SJSA1 (cell line): ENCODE measurements at places on chromosomes 11 and 22. TPM values are rescaled to one million over a fixed set of nuclear protein-coding genes. Genes with fewer than 3 reads are reported as not detected.

DNA sequence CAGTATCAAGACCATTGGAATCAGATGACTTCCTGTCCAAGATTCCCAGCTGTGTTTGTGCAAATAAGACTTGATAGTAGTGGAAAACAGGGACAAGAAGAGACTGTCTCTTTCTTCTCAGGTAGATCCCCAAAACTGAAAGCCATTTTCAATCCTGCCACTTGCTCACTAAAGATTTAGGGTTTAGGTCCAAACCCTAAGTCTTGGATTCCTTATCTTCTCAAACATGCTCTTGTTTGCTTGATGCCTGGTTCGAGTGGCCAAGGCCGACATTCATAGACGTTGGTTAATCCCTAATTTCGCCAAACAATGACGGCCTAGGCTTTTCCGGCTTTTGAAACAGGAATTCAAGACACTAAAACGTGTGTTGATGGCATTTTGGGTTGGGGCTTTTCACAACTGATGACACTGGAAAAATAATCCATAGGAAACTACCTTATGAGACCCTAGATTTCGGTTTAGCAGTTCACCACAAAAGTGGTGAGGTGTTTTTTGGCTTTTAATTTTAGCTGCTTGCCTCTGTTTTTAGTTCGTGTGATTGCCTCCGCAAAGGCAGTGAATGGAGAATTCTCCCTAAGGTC is 1.0 kb upstream of the GTPBP1 start:
- DNase-seq = no peak

The TTC28 gene
- 9.7 and 14.9 TPM in 2 replicates for total RNA-seq

The TESMIN gene
- total RNA-seq = 5.0 and 6.7 TPM in 2 replicates

GRCh38 chr11:19652623-19653375 is 59.8 kb upstream of the NAV2 start:
- no peak for DNase-seq

DNA sequence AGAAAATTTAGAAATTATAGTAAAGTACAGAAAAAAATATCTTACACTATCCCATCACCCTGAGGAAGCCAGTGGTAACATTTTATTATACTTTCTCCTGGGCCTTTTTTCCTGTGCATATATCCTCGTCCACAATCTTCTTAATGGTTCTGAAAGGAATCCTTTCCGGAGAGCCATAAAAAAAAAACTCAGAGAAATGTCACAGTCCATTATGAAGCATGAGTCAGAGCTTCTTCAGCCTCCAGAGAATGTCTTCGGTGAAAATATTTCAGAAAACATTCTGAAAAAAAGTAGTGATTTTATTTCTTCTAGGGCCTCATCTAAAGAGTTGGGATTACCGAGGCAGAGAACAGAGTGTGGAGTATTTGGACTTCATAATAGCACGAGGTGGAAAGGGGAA is 163.4 kb downstream of the INSC start:
- no peak for DNase-seq

DNA sequence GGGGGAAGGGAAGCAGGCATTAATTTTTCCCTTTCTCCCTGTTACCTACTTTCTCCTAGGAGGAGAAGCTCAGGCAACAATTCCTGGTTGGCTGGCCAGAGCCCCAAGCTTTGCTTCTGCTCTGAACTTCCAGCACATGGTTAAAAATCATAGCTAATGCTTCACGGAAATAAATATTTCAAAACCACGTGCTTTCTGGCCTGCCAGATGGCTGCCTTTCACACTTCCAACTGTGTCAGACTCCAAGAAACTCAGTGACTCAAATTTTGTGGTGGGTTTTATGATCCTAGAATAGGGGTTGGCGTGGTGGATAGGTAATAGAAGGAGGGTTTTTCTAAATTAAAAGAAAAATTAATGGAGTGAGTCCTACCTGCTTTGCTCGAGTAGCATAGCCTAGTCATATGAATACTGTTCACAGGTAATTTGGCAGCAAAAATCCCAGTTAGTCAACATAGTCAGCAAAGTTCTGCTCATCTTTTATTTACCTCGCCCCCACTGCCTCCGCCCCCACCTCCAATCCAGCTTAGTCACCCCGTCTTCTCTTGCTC is 58.6 kb downstream of the SC5D start:
- DNase-seq = no peak

DNA sequence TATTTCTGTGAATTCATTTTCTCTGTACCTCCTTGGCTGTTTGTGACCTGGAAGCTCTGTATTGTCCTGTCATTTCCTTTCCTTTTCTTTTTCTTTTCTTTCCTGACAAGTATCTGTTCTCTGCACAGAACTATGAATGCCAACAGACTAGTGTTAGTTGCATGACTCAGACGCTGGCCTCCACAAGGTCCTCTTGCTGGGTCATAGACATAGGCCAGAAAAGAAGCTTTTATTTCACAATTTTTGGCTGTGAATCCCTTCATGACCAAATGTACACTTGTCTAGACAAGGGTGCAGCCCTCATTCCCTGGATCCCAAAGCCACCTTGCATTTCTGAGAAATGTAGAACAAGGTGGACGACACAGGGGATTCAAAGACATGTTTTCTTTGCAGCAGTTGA is 104.1 kb upstream of the MTNR1B start:
- DNase-seq = no peak

The KRTAP5-9 gene
- total RNA-seq = not detected in 2 replicates

The OR5B12 gene
- not detected in 2 replicates for total RNA-seq

DNA sequence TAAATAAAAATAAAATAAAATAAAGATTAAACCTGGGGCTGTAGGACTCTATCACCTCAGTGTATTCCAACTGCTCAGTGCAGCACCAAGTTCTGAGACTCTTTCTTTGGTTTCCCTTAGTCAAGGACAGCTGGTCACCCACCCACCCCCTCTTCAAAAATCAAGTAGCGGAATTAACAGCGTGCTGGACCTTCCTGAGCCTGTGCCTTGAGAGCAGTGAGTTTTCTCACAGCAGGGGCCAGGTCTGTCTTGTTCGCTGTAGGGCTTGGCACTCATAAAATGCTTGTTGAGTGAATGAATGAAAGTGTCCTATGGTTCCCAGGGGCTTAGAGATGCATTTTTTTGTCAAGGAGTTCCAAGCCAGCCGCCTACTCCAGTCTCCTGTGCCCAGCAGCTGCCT is 2.9 kb upstream of the ALX4 start:
- DNase-seq = no peak

DNA sequence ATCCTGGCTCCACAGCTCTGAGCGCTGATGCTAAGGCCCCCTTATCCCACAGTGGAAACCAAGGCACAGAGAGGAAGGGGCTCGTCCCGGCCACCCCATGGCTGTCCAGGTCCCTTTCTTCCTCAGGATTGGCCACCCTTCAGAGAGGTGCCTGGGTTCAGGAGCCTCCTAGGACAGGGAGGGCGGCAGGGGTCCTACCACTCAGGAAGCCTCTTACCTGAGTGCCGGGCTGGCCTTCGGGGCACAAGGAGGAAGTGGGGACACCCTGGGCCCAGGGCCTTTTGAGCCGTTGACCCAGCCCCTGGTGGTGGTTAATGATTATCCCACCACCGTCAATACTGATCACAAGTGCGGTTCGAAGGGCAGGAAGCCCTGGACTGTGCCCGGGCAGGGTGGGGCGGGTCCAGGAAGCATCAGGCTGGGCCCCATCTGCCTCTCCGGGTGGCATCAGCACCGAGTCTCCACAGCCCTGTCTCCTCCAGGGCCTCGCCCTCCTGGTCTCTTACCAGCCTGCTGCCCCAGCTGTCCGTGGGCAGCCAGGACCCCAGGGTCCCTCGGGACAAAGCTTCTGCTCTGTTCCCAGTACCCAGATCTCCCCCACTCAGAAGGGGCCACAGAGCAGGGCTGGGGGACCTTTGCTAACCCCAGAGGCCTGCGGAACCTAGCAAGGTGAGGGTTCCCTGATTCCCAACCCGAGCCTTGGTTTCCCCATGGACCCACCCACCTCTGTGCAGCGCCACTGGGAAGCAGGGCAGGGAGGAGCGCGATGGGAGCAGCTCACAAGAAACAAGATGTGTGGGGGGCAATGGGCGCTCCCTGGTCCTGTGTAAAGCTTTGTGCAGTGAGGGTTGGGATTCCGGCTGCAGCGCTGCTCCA is 15.0 kb upstream of the EHD1 start:
- no peak for DNase-seq

The TRIM49 gene
- not detected in 2 replicates for total RNA-seq

The OR5T1 gene
- total RNA-seq = not detected in 2 replicates

The PHOX2A gene
- total RNA-seq = not detected in 2 replicates

DNA sequence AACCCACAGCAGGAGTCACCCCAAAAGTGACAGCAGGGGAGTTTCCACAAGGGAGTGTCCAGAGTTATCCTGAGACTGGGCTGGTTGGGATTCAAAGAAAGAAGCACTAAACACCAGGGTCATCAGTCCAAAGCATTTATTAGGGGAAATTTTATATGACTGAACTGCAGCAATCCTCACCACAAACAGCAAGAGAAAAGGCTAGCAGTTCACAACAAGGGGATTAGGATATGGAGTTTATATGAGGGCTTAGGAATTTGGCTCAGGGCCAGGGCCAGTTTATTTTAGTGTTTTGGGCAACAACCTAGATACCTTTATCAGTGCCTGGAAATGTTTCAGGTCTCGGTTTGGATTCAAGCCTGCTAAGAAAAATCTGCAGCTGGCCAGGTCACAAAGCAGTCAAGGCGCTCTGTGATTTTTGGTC is 4.6 kb upstream of the TMEM126A start:
- no peak for DNase-seq

The NCAM1 gene
- total RNA-seq = 23.7 and 33.0 TPM in 2 replicates

The ZBTB16 gene
- total RNA-seq = not detected in 2 replicates

DNA sequence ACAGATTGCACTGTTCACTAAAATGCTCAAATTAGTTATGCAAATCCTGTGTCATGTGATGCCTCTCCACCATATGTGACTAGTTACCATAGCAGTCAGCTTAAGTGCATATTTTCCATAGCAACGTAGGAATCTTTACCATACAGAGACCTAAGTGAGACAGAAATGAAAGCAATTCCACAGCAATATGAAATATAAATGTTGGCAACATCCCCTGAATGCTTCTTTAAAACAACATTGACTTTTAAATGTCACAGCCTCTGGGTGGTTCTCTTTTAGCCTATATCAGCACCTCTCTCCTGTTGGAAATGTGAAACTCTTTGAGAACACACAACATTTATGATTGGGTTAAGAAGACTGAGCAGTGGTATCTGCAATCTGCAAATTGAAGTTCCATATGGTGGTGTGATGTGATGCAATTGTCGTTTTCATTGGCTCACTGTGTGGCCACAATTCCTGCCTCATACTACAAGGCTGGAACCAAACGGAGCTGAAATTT is 814.6 kb downstream of the DLG2 start:
- no peak for DNase-seq

The HEPHL1 gene
- total RNA-seq = not detected in 2 replicates

DNA sequence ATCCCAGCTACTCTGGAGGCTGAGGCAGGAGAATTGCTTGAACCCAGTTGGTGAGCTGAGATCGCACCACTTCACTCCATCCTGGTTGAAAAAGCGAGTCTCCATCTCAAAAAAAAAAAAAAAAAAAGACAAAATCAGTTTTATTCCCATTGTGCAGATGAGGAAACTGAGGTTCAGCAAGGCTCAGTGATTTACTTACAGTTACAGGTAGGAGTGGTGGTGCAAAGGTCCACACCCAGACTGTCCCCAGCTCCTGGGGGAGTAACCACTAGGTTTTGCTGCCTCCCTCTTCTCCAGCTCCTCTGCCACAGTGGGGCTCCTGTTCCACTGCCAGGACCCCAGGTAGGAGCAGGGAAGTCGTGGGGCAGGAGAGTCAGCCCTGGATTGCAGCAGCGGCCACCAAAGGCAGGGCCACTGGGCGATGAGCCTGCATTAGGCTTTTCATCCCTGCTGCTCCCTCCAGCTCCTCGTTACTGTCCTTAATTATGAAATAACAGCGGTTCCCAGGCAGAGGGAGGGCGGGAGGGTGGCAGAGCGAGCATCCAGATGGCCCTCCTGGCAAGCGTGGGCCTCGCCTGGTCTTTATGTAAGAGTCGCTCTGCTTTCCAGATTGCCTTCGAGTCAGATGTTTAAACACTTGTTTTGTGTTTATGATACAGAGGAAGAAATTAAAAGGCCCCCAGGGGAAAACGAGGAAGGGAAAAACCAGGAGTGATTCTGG is 15.5 kb upstream of the RASD2 start:
- DNase-seq = no peak

DNA sequence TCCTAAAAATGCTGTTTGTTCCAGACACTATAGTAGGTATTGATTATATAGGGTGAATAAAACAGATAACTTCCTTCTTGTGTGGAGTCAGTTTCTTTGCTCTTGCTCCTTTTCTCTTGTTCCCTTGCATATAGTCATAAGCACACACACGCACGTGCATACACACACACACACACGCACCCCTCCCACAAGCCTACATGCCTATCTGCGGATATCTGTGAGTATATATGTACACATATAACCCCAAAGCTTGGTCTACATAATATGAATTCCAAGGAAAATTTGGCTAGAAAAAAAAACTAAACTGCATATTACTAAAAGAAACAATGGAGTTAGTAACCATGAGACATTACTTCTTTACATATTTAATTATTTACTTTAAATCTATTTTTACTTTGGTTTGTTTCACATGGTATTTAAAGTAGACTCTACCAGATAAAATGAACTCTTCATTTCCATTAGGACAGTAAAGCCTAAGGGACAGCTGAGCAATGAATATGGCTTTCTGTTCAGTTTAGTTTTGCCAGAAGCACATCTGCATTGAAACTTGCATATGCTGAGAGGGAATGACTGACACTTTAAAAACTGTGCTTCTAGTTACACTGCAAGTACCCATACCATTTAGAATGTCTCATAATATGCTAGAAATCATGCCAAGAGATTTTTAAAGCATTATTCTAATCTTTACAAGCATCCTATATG is 676.4 kb downstream of the DLG2 start:
- no peak for DNase-seq

The PACS1 gene
- total RNA-seq = 28.5 and 37.1 TPM in 2 replicates

- no peak for DNase-seq
These were observed 33.5 kb downstream of the LRP5 start for GRCh38 chr11:68345776-68346461.

GRCh38 chr11:66857927-66858185 is 992 bp downstream of the LRFN4 start:
- DNase-seq = no peak

- DNase-seq = no peak
These were observed 10.8 kb upstream of the HSPA8 start for GRCh38 chr11:123072762-123073161.

GRCh38 chr11:69546735-69547370 is 65.4 kb downstream of the LINC01488 start:
- no peak for DNase-seq

DNA sequence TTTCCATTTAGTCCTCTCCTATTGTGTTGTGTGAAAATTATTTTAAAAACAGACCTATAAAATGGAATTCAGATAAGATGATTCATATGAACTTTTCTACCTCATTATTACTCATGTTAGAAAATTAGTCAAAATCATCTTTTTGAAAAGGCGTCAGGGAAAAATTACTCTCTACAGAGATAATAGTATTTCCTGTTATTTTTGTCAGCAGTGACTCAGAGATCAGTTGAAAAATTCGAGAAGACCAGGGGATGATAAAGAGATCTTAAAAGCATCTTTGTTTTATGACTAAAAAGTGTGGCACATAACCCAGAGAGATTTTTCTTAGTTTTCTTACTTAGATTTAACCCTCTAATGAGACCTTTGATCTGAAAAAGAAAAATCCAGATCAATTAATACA is 157.9 kb upstream of the CARD18 start:
- DNase-seq = peak; percentile 7
